ENCODE measurements at places on chromosomes 1 and 21. TPM values are rescaled to one million over a fixed set of nuclear protein-coding genes. Genes with fewer than 3 reads are reported as not detected.

Gene PDC
- total RNA-seq = not detected

Gene MCOLN2
- 133 TPM for total RNA-seq

Gene YARS1
- total RNA-seq = 28.7 TPM

Gene OR2W3
- not detected for total RNA-seq

Gene ENAH
- total RNA-seq = 49.0 TPM

DNA sequence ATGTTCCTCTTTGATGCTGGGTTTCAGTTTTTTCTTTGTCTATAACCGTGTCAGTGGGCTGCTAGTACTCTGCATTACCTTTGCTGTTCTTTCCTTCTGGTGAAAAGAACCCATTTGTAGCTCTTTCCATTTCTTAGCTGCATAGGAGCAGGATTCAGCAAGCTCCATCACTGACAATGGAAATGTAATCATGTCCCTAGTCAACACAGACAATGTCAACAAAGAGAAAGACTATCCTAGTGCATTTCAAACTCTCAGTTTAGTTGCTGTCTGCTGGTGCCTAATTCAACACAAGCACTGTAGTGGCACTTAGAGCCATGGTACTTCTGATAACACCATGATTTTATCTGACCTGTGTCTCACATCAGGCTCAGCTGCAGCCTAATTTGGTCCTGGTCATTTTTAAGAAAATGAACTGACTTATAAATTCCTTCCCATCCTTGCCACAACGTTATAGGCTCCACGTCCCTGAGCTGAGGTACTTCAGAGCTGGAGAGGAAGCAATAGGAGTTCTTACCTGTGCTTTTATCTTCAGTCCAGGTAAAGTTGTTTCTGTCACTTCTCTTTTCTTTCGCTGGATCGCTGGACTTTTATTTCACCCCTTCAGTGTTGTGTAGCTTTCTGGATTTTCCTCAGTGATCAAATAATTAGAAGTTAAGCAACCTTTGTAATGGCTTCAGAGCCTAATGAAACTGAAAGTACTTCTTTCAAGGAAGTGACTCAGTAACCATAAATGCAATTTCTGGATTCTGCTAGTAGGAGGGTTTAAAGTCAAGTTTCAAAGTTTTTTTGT is at the start of gene GBP3:
GBP3 (minus strand) TSS at position 700 of the 793 bp plus-strand sequence. CDS start 2,145 bp downstream, outside the sequence.
- peak within 1 kb of the TSS; percentile 84 for H3K27ac ChIP-seq
- H3K36me3 ChIP-seq = no peaks in the 10 kb centered on the region
- no peak for DNase-seq
- H3K4me1 ChIP-seq = peaks cover 6% of the 10 kb centered on the region
- peak within 1 kb of the TSS; percentile 33 for H3K4me3 ChIP-seq

DNA sequence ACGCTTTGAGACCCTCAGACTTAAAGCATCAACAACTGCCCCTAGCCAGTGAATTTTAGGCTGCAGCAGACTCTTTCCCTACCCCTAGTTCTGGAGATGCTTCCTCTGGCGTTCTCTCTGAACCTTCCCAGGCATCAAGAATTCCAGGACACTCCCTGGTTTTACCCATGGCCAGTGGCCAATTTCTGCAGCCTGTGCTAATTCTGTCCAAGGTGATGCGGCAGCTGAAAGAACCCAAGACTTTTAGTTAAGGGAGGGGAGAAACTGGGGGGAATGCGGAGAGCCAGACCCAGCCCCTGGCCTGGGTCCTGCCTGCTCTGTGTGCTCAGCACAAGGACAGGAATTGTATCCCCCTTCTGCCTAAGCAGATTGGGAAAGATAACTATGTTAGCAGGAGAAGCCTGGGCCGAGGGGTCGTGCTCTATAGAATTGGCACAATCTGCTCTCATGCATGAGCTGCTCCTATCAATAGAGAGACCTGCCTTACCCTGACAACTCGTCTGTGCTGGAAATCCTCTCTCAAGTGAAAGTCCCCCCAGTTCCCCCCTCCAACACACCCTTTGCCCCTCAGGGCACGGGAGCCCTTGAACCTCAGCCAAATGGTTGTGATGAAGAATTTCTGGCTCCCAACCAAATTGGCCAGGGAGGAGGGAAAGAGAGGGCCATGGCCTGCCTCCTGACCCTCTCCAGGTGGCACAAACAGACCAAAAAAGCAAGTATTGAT is 5.4 kb upstream of the GJA8 start:
- no peak overlapping the region for H3K4me3 ChIP-seq
- no peak overlapping the region for H3K27ac ChIP-seq
- H3K27me3 ChIP-seq = no peaks in the 10 kb centered on the region
- no peaks in the 10 kb centered on the region for H3K4me1 ChIP-seq
- DNase-seq = no peak
- H3K36me3 ChIP-seq = no peaks in the 10 kb centered on the region

GRCh38 chr1:52059321-52059720 is 3.2 kb downstream of the BTF3L4 start:
- H3K27ac ChIP-seq = no peak overlapping the region
- peaks cover 15% of the 10 kb centered on the region for H3K36me3 ChIP-seq
- H3K4me1 ChIP-seq = peaks cover 9% of the 10 kb centered on the region
- H3K4me3 ChIP-seq = no peak overlapping the region

DNA sequence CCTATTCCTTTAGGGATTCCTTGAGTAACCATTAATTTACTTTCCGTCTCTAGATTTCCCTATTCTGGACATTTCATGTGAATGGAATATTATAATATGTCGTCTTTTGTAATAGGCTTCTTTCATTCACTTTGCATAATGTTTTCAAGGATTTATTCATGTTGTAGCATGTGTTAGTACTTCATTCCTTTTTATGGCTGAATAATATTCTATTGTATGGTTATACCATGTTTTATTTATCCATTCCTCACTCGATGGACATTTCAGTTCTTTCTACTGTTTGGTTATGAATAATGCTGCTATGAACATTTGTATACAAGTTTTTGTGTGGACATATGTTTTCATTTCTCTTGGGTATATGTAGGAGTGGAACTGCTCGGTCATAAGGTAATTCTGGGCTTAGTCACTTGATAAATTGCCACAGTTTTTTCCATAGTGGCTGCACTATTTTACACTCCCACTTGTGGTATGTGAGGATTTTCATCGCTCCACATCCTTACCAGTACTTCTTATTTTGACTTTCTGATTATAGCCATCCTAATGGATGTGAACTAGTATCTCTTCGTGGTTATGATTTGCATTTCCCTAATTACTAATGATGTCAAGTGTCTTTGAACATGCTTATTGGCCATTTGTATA is 17.7 kb downstream of the PPP2R5A start:
- peaks cover 33% of the 10 kb centered on the region for H3K4me1 ChIP-seq
- H3K27me3 ChIP-seq = no peaks in the 10 kb centered on the region
- H3K36me3 ChIP-seq = no peaks in the 10 kb centered on the region
- H3K27ac ChIP-seq = no peak overlapping the region

- no peak overlapping the region for H3K27ac ChIP-seq
- peaks cover 21% of the 10 kb centered on the region for H3K4me1 ChIP-seq
- peak; percentile 31 for DNase-seq
Measured at GRCh38 chr1:11058595-11059154, 1.1 kb downstream of the SRM start.

DNA sequence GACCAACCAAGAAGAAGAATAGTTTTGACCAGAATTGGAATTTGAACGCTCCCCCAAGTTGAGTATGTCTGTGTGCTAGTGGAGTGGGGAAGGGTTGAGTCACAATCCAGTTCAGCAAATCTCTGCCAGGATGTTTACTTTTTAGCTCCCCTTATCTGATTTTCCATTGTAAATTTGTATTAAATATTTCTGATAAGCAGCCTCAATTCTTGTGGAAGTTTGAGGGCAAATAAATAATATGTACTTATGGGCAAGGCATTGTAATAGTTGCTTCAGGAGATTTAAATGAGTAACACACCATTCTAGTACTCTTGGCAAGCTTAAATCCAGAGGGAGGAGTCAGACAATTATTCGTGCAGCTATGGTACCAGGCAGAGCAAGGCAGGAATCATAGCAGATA is 14.4 kb downstream of the CXADR start:
- H3K36me3 ChIP-seq = no peaks in the 10 kb centered on the region
- H3K27ac ChIP-seq = no peak overlapping the region
- peaks cover 16% of the 10 kb centered on the region for H3K4me1 ChIP-seq
- H3K27me3 ChIP-seq = no peaks in the 10 kb centered on the region
- DNase-seq = no peak

GRCh38 chr1:66439031-66439740 is 94.8 kb upstream of the SGIP1 start:
- H3K36me3 ChIP-seq = no peaks in the 10 kb centered on the region
- H3K27ac ChIP-seq = no peak overlapping the region
- H3K4me1 ChIP-seq = no peaks in the 10 kb centered on the region
- no peak for DNase-seq
- H3K27me3 ChIP-seq = no peaks in the 10 kb centered on the region

DNA sequence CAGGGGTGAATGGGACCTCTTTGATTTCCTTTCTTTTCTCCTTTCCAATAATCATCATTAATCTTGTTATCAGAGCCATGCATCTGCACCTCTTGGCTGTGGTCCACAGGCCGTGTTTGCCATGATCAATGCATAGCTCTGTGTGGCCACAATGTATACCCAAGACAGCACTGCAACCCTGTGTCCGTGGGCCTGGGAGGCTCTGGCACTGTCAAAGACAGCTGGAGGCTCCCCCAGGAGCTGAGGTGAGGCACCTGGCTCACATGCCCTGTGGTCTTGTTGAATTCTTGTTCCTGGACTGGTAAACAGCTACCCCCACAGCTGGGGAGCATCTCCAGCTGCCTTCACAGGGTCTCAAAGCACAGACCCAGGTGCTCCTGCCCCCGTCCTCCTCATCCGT is 67.2 kb upstream of the SELENON start:
- no peak overlapping the region for H3K27ac ChIP-seq
- H3K4me3 ChIP-seq = no peak overlapping the region
- no peaks in the 10 kb centered on the region for H3K27me3 ChIP-seq
- no peaks in the 10 kb centered on the region for H3K36me3 ChIP-seq
- DNase-seq = no peak

- peaks cover 11% of the 10 kb centered on the region for H3K4me1 ChIP-seq
- H3K36me3 ChIP-seq = no peaks in the 10 kb centered on the region
- H3K4me3 ChIP-seq = no peak overlapping the region
- DNase-seq = peak; percentile 65
Measured at GRCh38 chr1:94061513-94062443, 59.2 kb downstream of the ABCA4 start.

DNA sequence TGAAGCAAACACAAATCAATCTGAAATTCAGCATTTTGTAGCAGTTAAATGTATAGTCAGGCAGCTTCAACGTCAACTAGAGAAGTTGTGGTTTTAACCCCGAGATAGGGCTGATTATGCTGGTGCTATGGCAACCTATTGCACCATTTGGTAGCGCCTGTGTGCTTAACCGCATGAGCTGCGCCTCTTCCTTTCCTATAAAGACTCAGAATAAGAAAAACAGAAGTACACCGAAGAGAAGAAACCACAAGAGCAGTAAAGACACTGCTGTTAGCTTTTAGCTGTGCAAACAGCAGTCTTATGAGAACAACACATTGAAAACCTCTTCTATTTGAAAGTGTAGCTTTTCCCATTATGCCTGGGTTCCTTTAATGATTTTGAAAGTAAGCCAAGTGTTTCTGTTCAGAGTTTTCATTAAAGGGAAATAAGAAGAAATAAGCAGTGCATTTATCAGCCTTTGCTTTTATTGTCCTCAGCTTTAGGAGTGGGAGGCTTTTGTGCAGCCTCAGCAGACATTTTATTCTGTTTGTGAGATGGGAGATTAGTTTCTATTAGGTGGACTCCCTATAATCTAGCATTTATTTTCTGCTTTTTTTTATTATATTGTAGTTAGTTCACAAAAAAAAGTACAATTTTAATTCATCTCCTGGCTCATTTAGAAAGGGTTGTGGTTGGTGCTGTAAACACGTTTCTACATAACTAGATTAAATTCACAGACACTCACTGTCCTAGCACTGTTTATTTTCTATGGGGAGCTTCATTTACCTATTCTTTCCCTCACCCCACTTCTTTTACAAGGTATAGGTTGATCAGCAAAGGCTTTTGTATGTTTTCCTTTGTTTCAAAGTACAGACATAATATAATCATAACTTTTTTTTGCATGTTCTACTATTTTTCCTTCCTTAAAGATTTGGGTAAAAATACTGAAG is 43.3 kb downstream of the PTPRC start:
- no peaks in the 10 kb centered on the region for H3K27me3 ChIP-seq
- no peaks in the 10 kb centered on the region for H3K36me3 ChIP-seq
- DNase-seq = peak; percentile 74
- peak overlapping the region; percentile 68 for H3K27ac ChIP-seq

DNA sequence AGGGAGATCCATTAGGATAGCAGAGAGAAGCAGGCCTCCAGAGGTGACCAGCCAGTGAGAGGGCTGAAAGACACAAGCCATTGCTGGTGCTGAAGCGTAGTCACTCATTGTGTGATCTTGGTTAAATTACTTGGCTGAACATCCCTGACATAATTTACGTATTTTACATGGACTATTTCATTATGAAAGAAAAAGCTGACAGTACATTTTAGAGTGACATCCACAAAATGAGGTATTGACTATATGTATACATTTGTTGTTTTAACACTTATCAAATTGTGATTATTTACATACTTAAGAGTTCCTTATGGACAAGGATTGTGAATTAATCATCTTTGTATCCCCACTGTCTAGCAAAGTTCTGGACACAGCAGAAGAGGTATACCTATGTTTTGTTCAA is 14.9 kb downstream of the DESI2 start:
- H3K4me3 ChIP-seq = no peak overlapping the region
- no peak overlapping the region for H3K27ac ChIP-seq
- no peaks in the 10 kb centered on the region for H3K36me3 ChIP-seq
- peaks cover 21% of the 10 kb centered on the region for H3K4me1 ChIP-seq
- DNase-seq = no peak
- H3K27me3 ChIP-seq = no peaks in the 10 kb centered on the region

GRCh38 chr21:19908390-19908789 is 1089.8 kb upstream of the NCAM2 start:
- no peaks in the 10 kb centered on the region for H3K36me3 ChIP-seq
- H3K4me3 ChIP-seq = no peak overlapping the region
- DNase-seq = no peak
- no peaks in the 10 kb centered on the region for H3K4me1 ChIP-seq
- H3K27ac ChIP-seq = no peak overlapping the region

GRCh38 chr1:92210701-92211100 is 7.0 kb upstream of the C1orf146 start:
- H3K4me1 ChIP-seq = no peaks in the 10 kb centered on the region
- H3K27ac ChIP-seq = no peak overlapping the region
- H3K36me3 ChIP-seq = no peaks in the 10 kb centered on the region
- no peaks in the 10 kb centered on the region for H3K27me3 ChIP-seq
- no peak for DNase-seq

- no peak overlapping the region for H3K27ac ChIP-seq
- H3K4me1 ChIP-seq = peaks cover 4% of the 10 kb centered on the region
- no peak overlapping the region for H3K4me3 ChIP-seq
Measured at GRCh38 chr1:2184531-2184930, 10.0 kb downstream of the FAAP20 start.

- no peaks in the 10 kb centered on the region for H3K36me3 ChIP-seq
- DNase-seq = no peak
- H3K27ac ChIP-seq = no peak overlapping the region
- no peaks in the 10 kb centered on the region for H3K27me3 ChIP-seq
- no peak overlapping the region for H3K4me3 ChIP-seq
Measured at GRCh38 chr21:45524756-45525152, 17.5 kb downstream of the SLC19A1 start.
